A549 treated with CpdA at 1 μM for 4 hours (cell line): ENCODE measurements at places on chromosomes 5 and 9. TPM values are rescaled to one million over a fixed set of nuclear protein-coding genes. Genes with fewer than 3 reads are reported as not detected.

IFNA2 gene
- not detected in 5 replicates for total RNA-seq

SPATA31E1 gene
- total RNA-seq = 0.01 to 0.03 TPM in 2 of 5 replicates, not detected in the others

CARD19 gene
- total RNA-seq = 44.5 to 68.1 TPM (median 63.3 TPM) in 5 replicates

ACO1 gene
- total RNA-seq = 30.0 to 31.6 TPM (median 31.1 TPM) in 5 replicates

KDM4C gene
- 8.6 to 11.5 TPM (median 10.1 TPM) in 5 replicates for total RNA-seq

IRX1 gene
- not detected in 5 replicates for total RNA-seq

PRELID1 gene
- 267 to 389 TPM (median 379 TPM) in 5 replicates for total RNA-seq

DOCK2 gene
- 2.1 to 4.2 TPM (median 2.8 TPM) in 5 replicates for total RNA-seq

PLGRKT gene
- total RNA-seq = 22.9 to 27.2 TPM (median 23.5 TPM) in 5 replicates

TOPORS gene
- 11.9 to 18.9 TPM (median 14.3 TPM) in 5 replicates for total RNA-seq

PHPT1 gene
- total RNA-seq = 255 to 327 TPM (median 305 TPM) in 5 replicates

EIF4E1B gene
- total RNA-seq = not detected in 5 replicates

STOML2 gene
- total RNA-seq = 216 to 273 TPM (median 261 TPM) in 5 replicates

PNPLA7 gene
- 0.54 to 0.97 TPM (median 0.84 TPM) in 5 replicates for total RNA-seq

CAPSL gene
- not detected in 5 replicates for total RNA-seq

GFPT2 gene
- total RNA-seq = 44.2 to 56.0 TPM (median 51.8 TPM) in 5 replicates

SLC6A19 gene
- 0.02 TPM in 1 of 5 replicates, not detected in the others for total RNA-seq

SLCO6A1 gene
- total RNA-seq = not detected in 5 replicates

POU5F2 gene
- 0.01 to 0.02 TPM in 2 of 5 replicates, not detected in the others for total RNA-seq

C7 gene
- total RNA-seq = not detected in 5 replicates

ZNF300 gene
- 2.3 to 3.1 TPM (median 2.6 TPM) in 5 replicates for total RNA-seq

RGS7BP gene
- not detected in 5 replicates for total RNA-seq

GPR150 gene
- total RNA-seq = 0.07 to 0.15 TPM (median 0.08 TPM) in 4 of 5 replicates, not detected in the other

PCDHGB3 gene
- total RNA-seq = 0.15 to 0.35 TPM (median 0.20 TPM) in 5 replicates

CDHR2 gene
- total RNA-seq = 0.04 to 0.15 TPM (median 0.10 TPM) in 4 of 5 replicates, not detected in the other

FBP2 gene
- total RNA-seq = not detected in 5 replicates

GLDC gene
- 12.7 to 17.4 TPM (median 13.3 TPM) in 5 replicates for total RNA-seq

GKAP1 gene
- 4.5 to 6.4 TPM (median 5.5 TPM) in 5 replicates for total RNA-seq

TEK gene
- total RNA-seq = 0.03 to 0.08 TPM (median 0.06 TPM) in 5 replicates

FOXD4 gene
- total RNA-seq = 0.29 to 0.59 TPM (median 0.53 TPM) in 5 replicates

SLC25A2 gene
- not detected in 5 replicates for total RNA-seq

TTC23L gene
- 0.22 TPM in 1 of 5 replicates, not detected in the others for total RNA-seq

BTNL8 gene
- not detected in 5 replicates for total RNA-seq

DMRT2 gene
- total RNA-seq = 0.09 to 0.13 TPM in 2 of 5 replicates, not detected in the others

CTXN3 gene
- total RNA-seq = not detected in 5 replicates

FANCG gene
- 46.9 to 58.5 TPM (median 56.2 TPM) in 5 replicates for total RNA-seq

ZNF366 gene
- total RNA-seq = not detected in 5 replicates

NADK2 gene
- 9.2 to 15.6 TPM (median 12.2 TPM) in 5 replicates for total RNA-seq

RAPGEF6 gene
- total RNA-seq = 6.0 to 8.3 TPM (median 6.6 TPM) in 5 replicates

PLPP7 gene
- total RNA-seq = 0.05 TPM in 1 of 5 replicates, not detected in the others

MRNIP gene
- total RNA-seq = 12.8 to 23.9 TPM (median 20.0 TPM) in 5 replicates

SPOUT1 gene
- 26.3 to 46.9 TPM (median 37.4 TPM) in 5 replicates for total RNA-seq

TMEFF1 gene
- total RNA-seq = 0.23 to 1.5 TPM (median 1.0 TPM) in 5 replicates
